Activated CD4-positive, alpha-beta T cell treated with anti-CD3 and anti-CD28 coated beads, Interleukin-2, Interleukin-6, amounts not matched to agents 100 ng/mL and 50 ng/mL, durations not matched to agents 16 hours and 8 hours (primary cell): ENCODE measurements at places on chromosomes 5 and 9.

GRCh38 chr5:51488803-51489642 lies 105.8 kb downstream of the ISL1 start:
- no peak for DNase-seq

DNA sequence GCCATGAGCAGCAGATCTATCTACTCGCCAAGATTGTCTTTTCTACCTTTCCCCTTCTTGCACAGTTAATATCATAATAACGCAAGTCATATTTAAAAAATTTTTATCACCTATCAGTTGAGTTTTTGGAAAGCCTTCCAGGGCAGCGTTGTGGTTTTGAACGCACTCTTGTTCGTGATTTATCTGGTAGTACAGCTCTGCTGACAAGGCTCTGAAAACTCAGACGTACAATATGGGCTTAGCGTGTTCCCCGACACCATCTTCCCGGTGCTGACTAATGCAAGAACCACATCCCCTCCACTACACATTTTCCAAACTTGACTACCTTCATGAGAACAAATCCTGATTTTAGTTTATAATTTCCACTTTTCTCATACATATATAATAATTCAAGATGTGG lies 1.6 kb upstream of the NFIL3 start:
- peak; percentile 53 for DNase-seq

DNA sequence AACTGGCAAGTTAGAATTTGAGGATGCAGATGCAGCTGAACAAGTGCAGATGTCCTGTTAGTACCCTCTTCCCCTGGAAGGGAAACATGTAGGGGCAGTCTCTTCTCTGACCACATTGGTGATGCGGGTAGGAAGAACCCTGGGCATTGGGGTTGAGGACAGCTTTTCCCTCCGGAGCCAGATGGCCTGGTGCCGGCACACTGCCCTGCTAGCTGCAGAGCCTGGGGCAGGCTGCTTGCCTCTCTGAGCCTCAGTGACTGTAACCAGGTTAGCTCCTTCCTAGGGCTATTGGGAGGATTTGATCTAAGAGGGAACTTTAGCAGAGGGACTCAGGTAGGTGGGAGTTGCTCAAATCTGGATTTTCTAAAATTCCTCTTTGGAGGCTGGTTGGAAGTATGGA lies 148.4 kb downstream of the HSPA4 start:
- no peak for DNase-seq

GRCh38 chr5:145752947-145753346 lies 82.2 kb downstream of the PRELID2 start:
- no peak for DNase-seq

- no peak for DNase-seq
These were observed 1018.4 kb upstream of the ARRDC3 start for GRCh38 chr5:92401492-92401891.
